Activated T-cell treated with anti-CD3 and anti-CD28 coated beads, Interleukin-2, amount 50 U/mL, for 4 hours (primary cell): ENCODE measurements at places on chromosomes 3 and 15. TPM values are rescaled to one million over a fixed set of nuclear protein-coding genes. Genes with fewer than 3 reads are reported as not detected.

ARNT2 gene
- total RNA-seq = 0.15 TPM

SLC7A14 gene
- not detected for total RNA-seq

AZI2 gene
- 26.2 TPM for total RNA-seq

ITIH3 gene
- 0.24 TPM for total RNA-seq

ANKRD63 gene
- total RNA-seq = not detected

CD276 gene
- total RNA-seq = 3.1 TPM

IL20RB gene
- total RNA-seq = 1.1 TPM

MB21D2 gene
- total RNA-seq = 4.6 TPM

GNAT1 gene
- not detected for total RNA-seq

CADM2 gene
- not detected for total RNA-seq

WDR73 gene
- total RNA-seq = 36.0 TPM

GHSR gene
- total RNA-seq = not detected

SPG21 gene
- 69.8 TPM for total RNA-seq

KPNA1 gene
- 61.2 TPM for total RNA-seq

C3orf85 gene
- not detected for total RNA-seq

SENP5 gene
- total RNA-seq = 34.7 TPM

SAXO2 gene
- 0.41 TPM for total RNA-seq

ARGFX gene
- not detected for total RNA-seq
